ENCODE measurements at places on chromosomes 2 and 18.

DNA sequence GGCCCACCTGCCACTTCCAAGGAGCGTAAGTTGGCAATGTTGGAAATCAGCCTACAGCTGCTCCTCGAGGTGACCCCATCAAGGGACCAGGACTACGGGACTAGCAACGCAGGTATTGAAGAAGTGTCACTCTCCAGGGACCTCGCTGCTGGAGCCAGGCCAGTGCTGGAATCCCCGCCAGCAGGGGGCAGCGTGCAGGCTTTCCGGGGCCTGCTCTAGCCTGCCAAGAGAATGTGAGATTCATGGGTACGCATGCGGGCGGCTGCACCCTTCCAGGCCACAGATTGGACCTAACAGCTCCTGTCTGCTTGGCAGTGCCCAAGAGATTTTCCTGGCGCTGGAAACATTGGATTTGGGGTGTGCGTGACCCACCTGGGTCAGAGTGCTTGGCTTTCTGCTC lies 182.8 kb upstream of the RAB12 start:
- no peaks in the 10 kb centered on the region for H3K36me3 ChIP-seq
- H3K27ac ChIP-seq, result no peak overlapping the region
- H3K4me1 ChIP-seq, result no peaks in the 10 kb centered on the region
- H3K4me3 ChIP-seq, result no peak overlapping the region
- no peaks in the 10 kb centered on the region for H3K27me3 ChIP-seq

GRCh38 chr18:55610506-55610905 lies 22.5 kb upstream of the TCF4 start:
- H3K4me1 ChIP-seq, result no peaks in the 10 kb centered on the region
- H3K36me3 ChIP-seq, result no peaks in the 10 kb centered on the region
- no peak overlapping the region for H3K4me3 ChIP-seq
- no peaks in the 10 kb centered on the region for H3K27me3 ChIP-seq
- no peak overlapping the region for H3K27ac ChIP-seq

DNA sequence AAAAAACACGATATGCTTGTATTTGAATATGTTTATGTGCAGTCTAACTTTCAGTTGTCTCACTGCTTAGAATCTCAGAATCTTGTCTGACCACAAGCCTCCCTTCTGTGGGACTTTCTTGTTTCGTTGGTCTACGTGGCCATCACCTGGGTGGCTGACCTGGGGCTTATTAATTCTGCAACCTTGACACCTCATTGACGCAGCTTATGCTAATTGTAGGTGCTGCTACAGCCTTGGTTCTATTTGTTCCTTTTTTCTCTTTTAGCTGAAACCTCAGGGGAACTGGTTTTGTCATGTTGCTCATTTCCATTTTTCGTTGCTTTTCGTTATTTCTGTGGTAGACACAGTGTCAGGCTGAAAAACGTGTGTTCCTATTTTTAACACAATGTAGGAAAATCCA lies 273.7 kb downstream of the SLC4A3 start:
- no peaks in the 10 kb centered on the region for H3K4me1 ChIP-seq
- no peaks in the 10 kb centered on the region for H3K36me3 ChIP-seq
- no peak overlapping the region for H3K4me3 ChIP-seq
- no peak overlapping the region for H3K27ac ChIP-seq
- DNase-seq, result no peak

DNA sequence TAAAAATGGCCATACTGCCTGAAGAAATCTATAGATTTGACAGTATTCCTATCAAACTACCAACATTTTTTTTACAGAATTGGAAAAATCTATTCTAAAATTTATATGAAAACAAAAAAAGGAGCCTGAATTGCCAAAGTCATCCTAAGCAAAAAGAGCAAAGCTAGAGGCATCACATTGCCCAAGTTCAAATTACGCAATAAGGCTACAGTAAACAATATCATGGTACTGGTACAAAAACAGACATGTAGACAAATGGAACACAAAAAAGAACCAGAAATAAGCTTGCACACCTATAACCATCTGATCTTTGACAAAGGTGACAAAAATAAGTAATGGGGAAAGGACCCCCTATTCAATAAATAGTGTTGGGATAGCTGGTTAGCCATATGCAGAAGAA lies 50.2 kb upstream of the THSD7B start:
- DNase-seq, result no peak
- H3K4me3 ChIP-seq, result no peak overlapping the region
- H3K27ac ChIP-seq, result no peak overlapping the region
- no peaks in the 10 kb centered on the region for H3K4me1 ChIP-seq
- no peaks in the 10 kb centered on the region for H3K36me3 ChIP-seq

DNA sequence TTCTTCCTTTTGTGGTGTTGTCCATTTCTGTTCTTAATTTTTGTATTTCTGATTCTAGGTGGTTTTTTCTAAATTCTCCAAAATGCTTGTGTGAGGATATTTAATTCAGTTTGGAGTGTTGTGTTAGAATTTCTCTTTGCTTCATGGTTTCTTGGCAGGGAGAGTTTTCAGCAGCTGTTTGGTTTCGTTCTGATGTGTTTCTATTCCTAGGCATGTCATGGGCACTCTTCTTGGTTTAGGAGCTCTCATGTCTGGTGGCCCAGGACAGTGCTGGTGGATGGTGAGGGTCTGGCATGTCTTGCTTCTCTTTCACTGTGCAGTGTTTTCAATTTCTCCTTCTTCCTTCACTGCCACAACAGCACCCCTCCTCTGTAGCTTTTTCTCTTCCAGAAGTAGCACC lies 52.9 kb downstream of the OSBPL6 start:
- no peaks in the 10 kb centered on the region for H3K36me3 ChIP-seq
- peaks cover 4% of the 10 kb centered on the region for H3K4me1 ChIP-seq
- H3K27me3 ChIP-seq, result no peaks in the 10 kb centered on the region
- H3K4me3 ChIP-seq, result no peak overlapping the region

GRCh38 chr2:112825706-112826105 lies 10.9 kb downstream of the IL1B start:
- no peak overlapping the region for H3K4me3 ChIP-seq
- no peak for DNase-seq
- H3K36me3 ChIP-seq, result no peaks in the 10 kb centered on the region
- H3K27ac ChIP-seq, result no peak overlapping the region

- H3K27ac ChIP-seq, result no peak overlapping the region
- H3K36me3 ChIP-seq, result no peaks in the 10 kb centered on the region
These were observed 334.0 kb upstream of the FSIP2 start for GRCh38 chr2:185404578-185404977.

DNA sequence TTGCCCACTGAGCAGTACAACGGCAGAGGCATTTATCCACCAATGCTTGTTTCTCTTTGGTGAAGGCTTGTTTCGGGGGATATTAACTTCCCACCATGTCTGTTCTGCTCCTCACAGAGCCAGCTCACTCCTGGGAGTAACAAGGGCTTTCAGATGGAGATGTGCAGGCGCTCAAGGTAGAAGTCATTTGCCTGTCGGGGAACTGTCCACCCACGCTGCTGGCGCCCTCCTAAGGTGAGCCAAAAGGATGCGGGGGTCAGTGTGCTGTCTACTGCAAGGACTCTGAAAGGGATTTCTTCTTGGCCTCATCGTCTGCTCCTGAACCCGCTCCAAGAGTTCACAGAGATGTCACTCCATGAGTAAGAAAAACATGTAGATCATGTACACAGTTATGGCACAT lies 57.0 kb upstream of the CYRIA start:
- no peaks in the 10 kb centered on the region for H3K36me3 ChIP-seq
- H3K27ac ChIP-seq, result no peak overlapping the region
- DNase-seq, result no peak
- H3K27me3 ChIP-seq, result no peaks in the 10 kb centered on the region

DNA sequence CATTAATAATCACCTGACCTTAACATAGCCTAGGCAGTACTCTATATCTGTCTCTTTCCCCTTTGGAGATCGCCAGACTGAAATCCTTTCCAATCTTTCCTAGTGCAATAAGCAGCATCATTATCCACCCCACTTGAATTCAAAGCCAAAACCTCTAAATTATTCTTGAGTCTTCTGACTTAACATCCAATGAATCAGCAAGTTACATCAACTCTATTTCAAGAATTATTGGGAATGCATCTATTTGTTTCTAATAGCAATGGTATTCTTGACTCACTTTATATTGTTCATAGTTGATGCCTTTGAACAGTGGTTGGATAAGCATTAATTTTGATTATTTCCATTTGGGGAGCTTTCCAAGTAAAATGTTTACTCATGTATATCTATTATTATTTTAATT lies 144.8 kb downstream of the ZNF804A start:
- H3K4me3 ChIP-seq, result no peak overlapping the region
- no peak for DNase-seq
- H3K27ac ChIP-seq, result no peak overlapping the region
